Esophagus muscularis mucosa (tissue), 4 donors: ENCODE measurements at places on chromosomes 3 and 15. TPM values are rescaled to one million over a fixed set of nuclear protein-coding genes. Genes with fewer than 3 reads are reported as not detected.

GRCh38 chr15:31801152-31801551, 229.2 kb upstream of the CHRNA7 start:
- H3K4me1 ChIP-seq: no peaks in the 10 kb centered on the region
- H3K4me3 ChIP-seq: no peak overlapping the region
- no peak for DNase-seq
- no peak overlapping the region for H3K27ac ChIP-seq

GRCh38 chr15:92705764-92706163, 50.2 kb upstream of the FAM174B start:
- H3K36me3 ChIP-seq: no peaks in the 10 kb centered on the region
- no peak for DNase-seq
- no peaks in the 10 kb centered on the region for H3K27me3 ChIP-seq
- no peak overlapping the region for H3K4me3 ChIP-seq
- H3K27ac ChIP-seq: no peak overlapping the region

DNA sequence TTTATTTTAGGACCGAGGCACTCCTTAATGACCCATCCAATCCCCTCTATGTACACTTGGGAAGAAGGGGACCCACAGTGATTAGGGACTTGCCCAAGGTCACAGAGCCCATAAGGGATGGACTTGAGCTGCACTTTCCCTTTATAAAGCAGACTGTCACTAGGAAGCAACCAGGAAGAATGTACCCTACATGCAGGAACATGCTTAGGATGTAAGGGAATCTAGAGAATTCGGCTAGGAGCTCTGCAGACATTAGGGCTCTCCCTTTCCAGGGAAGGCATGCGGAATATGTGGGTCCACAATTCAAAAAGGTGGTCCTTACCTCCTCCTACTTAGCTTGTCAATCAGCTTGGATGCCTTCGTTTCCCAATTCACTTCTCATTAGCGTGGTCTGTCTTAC, 78.7 kb downstream of the TMEM266 start:
- H3K27ac ChIP-seq: no peak overlapping the region
- peaks cover 15% of the 10 kb centered on the region for H3K4me1 ChIP-seq
- no peak overlapping the region for H3K4me3 ChIP-seq

The KLF13 gene
- 65.4 TPM for total RNA-seq

The HOMER2 gene
- total RNA-seq: 54.8 TPM
